ENCODE measurements at places on chromosomes 11 and 22.

- DNase-seq: no peak
These were observed 13.6 kb downstream of the KRTAP5-5 start for GRCh38 chr11:1643146-1643690.

DNA sequence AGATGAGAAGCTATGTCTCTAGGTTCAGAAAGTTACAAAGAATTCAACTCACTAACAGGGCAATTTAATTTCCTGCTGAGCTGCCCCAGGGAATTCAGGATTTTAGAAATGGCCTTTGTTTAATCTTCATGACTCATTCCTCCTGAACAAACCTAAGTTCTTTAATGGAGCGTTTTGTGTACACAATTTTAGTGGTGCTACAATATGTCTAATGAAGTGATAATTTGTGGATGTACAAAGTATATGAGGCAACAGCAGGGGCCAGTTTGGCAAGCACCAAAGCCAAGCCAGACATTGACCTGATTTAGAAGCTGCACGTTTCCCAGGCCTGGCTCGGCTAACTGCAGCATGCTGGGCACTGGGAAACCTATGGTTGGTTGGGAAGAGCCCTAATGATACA lies 34.4 kb upstream of the HEPHL1 start:
- no peak for DNase-seq

- DNase-seq: no peak
These were observed 729.7 kb downstream of the BRD1 start for GRCh38 chr22:49097966-49098365.

GRCh38 chr11:66787934-66788758 lies 55.1 kb upstream of the RCE1 start:
- no peak for DNase-seq

- DNase-seq: no peak
These were observed 373.0 kb upstream of the B3GAT1 start for GRCh38 chr11:134785059-134785458.

DNA sequence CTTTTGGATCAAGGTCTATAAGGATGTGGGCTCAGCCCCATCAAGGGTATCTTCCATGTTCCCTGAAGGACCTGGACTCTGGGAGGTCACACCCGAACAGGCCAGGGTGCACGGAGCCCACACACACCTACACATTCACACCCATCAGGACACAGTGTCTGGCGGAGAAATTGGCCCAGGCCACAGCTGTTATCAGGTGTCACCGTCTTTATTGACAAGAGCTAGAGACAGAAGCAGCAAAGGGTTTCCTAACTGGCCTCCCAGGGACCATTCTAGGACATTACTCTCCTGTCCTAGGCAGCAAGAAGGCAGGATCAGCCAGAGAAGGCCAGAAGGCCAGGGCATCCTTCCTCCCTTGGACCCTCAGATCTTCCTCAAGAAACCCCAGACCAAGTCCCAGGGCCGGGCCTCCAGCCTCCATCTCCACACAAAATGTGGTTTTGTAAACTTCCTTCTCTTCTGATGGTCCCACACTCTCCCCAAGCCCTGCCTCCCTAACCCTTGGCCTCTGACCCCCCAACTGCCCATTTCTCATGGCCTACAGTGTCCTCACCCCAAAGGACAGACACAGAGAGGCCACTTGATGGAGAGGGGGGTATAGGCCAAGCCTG lies 8.1 kb downstream of the SSTR3 start:
- DNase-seq: no peak

DNA sequence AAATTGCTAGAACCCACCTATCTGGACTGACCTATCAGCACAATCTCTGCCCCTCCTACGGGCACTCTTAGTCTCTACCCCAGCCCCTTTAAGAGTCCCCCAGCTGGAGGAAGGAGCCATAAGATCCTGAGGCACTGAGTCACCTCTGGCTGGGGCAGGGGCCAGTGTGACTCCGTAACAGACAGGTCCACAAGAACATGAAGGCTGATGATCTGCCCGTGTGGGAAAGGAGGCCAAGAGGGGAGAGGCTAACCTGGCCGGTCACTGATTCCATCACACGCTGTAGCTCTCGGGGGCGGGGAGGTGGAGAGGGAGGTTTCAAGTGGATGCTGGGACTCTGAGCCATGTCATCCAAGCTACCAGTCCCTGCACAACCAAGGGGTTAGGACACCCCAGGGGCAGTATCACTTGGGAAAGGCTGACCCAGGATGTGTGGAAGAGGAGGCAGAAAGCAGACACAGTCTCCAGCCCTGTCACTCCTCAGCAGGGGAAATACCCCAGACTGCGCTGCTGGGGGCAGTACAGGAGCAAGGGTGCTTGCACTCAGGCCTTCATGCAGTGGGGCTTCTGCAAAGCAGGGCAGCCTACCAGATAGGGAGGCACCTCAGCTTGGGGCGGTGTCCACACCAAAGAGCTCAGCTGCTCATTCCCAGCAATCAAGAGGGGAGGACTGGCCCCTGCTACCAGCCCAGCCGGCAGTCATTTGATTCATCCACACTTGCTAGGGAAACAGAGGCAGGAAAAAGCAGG lies 22.3 kb downstream of the ARHGAP1 start:
- DNase-seq: no peak

- no peak for DNase-seq
These were observed 291.8 kb downstream of the AASDHPPT start for GRCh38 chr11:106369224-106369623.

DNA sequence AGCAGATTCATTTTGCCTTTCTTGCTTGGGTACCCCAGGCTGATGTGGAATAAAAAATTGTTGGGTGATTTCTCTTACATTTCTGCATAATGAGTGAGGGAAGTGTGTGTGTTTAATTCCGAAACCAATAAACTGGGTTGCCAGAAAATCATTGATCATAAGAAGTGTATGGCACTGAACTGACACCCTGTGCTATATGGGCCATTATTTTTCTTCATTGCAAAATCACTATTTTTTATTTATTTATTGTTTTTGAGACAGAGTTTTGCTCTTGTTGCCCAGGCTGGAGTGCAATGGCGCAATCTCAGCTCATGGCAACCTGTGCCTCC lies 14.6 kb upstream of the HIKESHI start:
- no peak for DNase-seq

DNA sequence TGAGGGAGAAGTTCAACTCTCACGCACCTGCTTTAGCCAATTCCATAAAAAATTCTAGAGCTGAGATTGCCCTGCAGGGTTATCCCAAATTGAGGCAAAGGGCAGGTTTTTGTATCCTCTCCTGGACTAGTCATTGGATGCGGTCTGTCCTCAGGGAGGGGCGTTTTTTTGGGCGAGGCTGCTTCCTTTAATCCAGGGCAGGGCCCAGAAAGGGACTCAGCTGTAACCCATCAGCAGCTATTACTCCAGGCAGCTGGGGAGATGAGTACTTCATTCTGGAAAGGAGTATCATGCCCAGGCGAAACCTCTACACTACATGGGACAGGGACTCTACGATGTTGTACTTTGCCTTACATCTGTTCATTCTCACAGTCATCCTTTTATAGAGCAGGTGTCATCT lies 103.3 kb downstream of the SCN3B start:
- DNase-seq: no peak

- no peak for DNase-seq
These were observed 89.5 kb upstream of the TMEM45B start for GRCh38 chr11:129726179-129726578.

- DNase-seq: no peak
These were observed 100.3 kb downstream of the RBFOX2 start for GRCh38 chr22:35928285-35928798.

- DNase-seq: no peak
These were observed 222.7 kb upstream of the SESN3 start for GRCh38 chr11:95453616-95454171.

GRCh38 chr11:65058419-65059054 lies at the start of gene NAALADL1:
Gene NAALADL1, minus strand, starts transcription at chr11:65058553. Its CDS starts 32 bp downstream, at chr11:65058521.
- no peak for DNase-seq

- no peak for DNase-seq
These were observed 5.5 kb upstream of the ANKK1 start for GRCh38 chr11:113382121-113382520.

- DNase-seq: no peak
These were observed 2249.5 kb downstream of the LRRC4C start for GRCh38 chr11:39209981-39210380.

DNA sequence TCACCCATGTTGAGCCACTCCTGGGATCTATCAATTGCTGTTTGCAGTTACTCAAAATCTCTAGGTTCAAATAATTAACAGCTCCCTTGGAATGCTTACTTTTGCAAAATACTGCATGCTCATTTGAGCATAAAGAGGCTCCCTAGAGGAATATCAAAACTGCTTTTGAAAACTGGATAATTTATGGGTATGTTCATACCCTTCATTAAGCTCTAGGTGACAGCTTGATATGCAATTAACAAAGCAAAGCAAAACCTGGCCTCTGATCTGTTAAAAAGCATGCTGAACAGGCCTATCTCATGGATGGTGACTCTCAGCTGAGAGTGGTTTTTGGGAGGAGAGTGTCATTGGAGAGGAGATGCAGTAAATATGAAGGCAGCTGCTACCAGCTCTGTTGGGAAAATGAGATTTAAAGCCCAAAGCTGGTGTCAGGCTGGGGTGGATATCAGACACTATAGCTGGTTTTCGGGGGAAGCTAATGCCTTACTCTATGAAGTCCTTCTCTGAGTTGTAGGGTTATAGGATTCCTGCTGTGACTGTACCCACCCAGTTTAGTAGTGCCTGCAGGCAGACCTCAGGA lies 110.9 kb downstream of the RASSF10 start:
- no peak for DNase-seq

GRCh38 chr11:20658135-20658534 lies 11.3 kb upstream of the NELL1 start:
- no peak for DNase-seq

- no peak for DNase-seq
These were observed 10.0 kb upstream of the OR5M1 start for GRCh38 chr11:56624661-56625110.

DNA sequence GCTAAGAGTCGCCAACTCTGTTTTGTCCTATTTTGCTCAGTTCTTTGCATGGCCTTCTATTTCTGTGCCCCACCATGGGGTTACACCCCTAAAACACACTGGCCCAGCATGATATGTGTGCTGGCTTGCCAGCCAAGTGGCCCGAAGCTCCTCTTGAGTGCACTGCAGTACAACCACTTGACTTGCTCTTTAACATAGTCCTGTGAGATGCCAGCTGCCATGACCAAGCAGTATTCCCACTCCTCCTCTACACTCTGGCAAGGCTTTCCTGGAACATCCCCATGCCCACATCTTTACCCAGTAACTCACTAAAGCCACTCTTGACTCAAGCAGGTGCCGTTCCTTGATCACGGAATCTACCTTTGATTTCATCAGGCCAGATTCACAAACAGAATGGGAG lies 102.9 kb upstream of the GAL start:
- no peak for DNase-seq

DNA sequence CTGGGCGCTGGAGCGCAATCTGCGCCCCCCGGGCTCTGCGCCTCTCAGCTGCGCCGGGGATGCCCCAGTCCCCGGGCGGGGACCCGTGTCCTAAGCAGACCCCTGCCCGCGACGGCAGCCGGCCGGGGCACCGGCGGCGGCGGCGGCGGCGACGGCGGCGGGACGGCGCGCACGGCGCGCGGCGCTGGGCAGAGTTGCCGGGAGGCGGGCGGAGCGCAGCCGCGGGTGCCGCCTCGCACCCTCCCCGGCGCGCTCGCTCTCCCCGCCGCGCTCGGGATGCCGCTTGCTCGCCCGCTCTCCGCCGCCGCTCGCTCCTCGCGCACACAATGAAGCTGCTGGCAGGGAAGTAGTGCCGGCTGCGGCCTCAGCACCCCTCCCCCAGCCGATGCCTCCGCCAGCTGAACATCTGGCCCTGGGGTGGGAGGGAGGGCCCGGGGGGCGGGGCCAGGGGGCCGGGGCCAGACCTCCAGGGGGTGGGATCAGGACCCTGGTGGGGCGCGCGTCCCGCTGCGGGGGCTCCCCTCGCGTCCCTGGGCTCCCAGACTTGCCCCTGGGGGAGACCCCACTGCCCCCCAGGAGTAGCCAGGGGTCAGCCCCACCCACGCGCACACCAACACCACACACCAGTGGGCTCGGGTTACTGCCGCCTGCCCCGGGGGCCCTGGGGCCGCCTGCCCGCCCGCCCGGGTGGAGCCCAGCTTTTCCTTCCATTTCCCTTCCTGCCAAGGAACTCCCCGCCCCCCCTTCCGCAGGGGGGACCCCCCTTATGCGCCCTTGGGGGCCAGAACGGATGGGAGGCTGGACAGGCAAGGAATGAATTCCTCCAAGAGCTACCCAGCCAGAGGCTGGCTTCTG lies at the start of gene RCOR2:
TSS of gene RCOR2 (minus strand) at position 328 of the 855 bp plus-strand sequence. CDS start 708 bp downstream, outside the sequence.
- DNase-seq: peak; percentile 36

GRCh38 chr11:46588915-46589314 lies 4.9 kb downstream of the AMBRA1 start:
- DNase-seq: no peak

DNA sequence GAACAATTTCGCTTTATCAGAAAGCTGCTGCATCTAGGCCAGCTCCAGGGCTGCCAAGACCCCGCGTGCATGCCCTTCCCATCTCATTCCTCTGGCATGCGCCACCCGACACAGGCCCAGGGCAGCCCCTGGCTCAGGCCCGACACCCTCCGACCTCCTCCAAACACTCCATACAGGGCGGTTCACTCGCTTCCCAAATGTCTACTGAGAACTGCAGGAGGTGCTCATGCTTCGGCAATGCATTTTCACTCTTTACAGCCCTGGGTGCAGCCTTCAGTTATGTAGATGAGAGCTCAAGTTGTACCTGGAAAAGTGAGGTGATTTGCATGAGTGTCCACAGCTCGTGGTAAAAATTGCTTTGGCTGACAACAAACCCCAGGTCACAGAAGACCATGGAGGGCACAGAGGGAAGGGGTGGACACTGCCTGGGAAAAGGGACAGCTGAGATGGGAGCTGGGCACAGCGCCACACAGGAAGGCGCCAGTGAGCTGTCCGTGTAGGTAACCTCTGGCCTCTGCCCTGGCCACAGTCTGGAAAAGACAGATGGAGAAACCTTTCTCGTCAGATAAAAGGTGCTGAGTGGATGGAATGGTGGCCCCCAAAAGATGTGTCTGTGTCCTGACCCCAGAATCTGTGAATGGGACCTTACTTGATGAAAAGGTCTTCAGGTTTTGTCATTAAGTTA lies 1351.9 kb downstream of the BRD1 start:
- DNase-seq: no peak

- DNase-seq: no peak
These were observed 210.5 kb downstream of the FAM181B start for GRCh38 chr11:82523141-82523540.

GRCh38 chr22:50060441-50061140 lies 2.5 kb upstream of the TTLL8 start:
- DNase-seq: no peak

DNA sequence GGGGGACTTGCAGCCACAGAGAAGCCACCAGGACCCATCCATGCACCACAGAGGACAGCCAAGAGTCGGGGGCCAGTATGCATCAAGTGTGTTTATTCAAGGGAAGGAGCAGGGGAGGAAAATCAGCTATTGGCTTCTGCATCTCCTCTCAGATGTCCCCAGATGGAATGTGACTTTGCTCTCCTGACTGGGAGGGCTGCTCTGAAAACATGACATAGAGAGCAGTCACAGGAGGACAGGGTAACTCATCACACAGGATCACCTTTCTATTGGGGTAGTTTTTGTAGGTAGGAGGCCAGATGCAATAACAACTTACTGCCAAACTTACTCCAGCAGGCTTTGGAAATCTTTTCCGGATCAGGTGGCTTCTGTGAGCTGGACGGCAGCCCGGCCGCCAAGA lies 121.0 kb upstream of the OPCML start:
- no peak for DNase-seq
